ENCODE measurements at places on chromosomes 3 and 15. TPM values are rescaled to one million over a fixed set of nuclear protein-coding genes. Genes with fewer than 3 reads are reported as not detected.

IFT122 gene
- total RNA-seq: 19.2 TPM

U2SURP gene
- 117 TPM for total RNA-seq

DNA sequence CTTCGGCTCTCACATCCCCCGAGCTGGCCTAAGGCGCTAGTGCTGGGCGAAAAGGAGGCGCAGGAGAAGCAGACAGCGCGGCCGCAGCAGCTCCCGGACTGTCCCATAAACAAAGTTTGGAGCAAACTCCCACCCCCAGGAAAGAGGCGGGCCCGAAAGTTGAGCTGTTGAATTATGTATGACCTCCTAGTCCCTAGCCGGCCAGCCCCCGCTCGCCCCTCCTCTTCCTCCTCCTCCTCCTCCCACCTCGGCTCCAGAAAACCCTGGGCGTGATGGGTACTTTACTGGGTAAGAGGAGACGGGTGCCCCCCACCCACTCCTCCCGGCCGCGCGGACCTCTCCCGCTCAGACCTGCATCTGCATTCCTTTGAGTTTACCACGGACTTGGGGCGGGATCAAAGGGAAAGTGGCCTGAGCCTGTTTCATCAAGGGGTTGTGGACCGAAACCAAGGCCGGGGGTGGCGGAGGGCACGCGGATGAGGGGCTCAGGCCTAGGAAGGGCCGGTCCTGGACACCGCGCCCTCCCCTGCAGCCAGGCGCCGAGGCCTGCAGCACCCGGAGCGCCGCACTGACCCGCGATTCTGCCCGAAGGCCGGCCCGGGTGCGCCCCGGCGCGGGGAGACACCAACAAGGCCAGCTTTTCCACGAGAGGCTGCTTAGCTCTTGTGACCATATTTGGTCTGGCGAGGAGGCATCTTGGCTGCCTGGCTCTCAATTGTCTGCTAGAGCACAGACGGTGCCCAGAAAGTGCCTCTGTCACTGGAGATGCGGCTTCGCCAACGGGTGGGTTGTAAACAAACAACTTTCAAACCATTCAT is at the start of gene WWTR1:
Gene WWTR1, minus strand, starts transcription at position 100 of the 818 bp plus-strand sequence. CDS start 719 bp downstream, outside the sequence.
- DNase-seq: peak; percentile 24

DNA sequence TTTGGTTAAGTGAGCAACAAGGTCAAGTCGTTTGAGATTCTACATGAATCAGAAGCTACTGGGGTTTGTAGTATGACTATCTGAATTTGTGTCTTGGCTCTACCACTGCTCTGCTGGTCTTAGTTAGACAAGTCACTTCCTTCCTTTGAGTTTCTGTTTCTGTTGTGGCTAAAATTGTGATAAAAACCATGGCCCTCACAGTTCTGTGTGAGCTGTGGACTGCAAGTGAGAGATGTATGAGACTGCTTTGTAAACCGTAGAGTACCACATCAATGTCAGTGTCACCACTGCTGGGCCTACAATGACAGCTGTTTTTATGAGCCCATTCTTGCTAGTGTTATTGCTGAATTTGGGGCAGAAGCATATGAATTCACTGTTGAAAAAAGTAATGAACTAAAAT is 32.7 kb downstream of the RARB start:
- no peak for DNase-seq
